ENCODE measurements at places on chromosomes 16 and 17. TPM values are rescaled to one million over a fixed set of nuclear protein-coding genes. Genes with fewer than 3 reads are reported as not detected.

- no peak for DNase-seq
These were observed 50.6 kb downstream of the BAHCC1 start for GRCh38 chr17:81445642-81446503.

GRCh38 chr17:15121426-15121825 lies 143.7 kb downstream of the PMP22 start:
- DNase-seq = no peak

GRCh38 chr16:78213751-78214150 lies 114.3 kb downstream of the WWOX start:
- no peak for DNase-seq

- no peak for DNase-seq
These were observed 13.7 kb downstream of the SHCBP1 start for GRCh38 chr16:46607529-46607928.

DNA sequence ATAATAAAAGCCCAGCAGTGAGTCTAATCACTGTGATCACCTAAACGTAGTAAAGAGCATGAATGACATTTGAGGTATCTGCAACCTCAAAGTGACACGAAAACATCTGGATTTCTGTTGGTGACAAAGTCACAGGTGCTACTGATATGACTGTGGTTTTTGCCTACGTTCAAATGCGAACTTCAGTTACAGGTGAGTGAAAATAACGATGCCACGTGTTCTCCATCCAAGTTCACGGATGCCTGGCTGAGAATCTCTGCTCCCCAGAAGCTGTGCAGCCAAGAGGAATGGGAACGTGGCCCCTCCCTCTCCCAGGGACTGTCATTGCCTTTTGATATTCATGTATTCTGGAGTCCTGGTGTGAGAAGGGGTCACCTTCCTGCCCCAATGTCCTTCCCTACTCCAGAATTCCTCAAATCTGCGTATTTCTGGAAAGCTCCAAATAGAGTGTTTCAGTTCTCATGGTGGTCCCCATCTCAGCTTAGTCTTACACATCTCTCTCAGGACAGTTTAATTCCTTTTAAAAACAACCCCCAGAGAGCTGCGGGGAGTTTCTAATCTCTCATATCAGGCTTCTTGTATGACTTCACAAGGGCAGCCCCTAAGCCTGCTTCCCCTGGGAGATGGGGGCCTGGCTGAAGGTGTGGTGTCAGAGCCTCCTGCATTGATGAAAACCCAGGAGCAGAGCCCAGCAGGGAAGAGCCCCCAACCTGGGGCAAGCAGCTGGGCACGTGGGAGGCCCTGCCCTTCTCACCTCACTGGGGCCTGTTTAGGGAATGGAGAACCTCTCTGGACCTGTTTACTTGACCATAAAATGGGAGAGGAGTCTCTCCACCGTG lies 25.8 kb downstream of the PIK3R5 start:
- no peak for DNase-seq

DNA sequence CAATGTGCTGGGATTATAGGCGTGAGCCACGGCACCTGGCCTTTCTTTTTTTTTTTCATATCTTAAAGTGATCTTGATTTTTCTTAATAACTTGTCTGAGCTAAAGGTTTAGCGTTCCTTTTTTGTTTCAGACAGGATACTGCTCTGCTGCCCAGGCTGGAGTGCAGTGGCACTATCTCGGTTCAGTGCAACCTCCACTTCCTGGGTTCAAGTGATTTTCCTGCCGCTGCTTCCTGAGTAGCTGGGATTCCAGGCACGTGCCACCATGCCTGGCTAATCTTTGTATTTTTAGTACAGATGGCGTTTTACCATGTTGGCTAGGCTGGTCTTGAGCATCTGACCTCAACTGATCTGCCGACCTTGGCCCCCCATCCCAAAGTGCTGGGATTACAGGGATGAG lies 4.0 kb downstream of the RUSF1 start:
- DNase-seq = no peak

GRCh38 chr16:55703003-55704001 lies 47.5 kb downstream of the SLC6A2 start:
- no peak for DNase-seq

DNA sequence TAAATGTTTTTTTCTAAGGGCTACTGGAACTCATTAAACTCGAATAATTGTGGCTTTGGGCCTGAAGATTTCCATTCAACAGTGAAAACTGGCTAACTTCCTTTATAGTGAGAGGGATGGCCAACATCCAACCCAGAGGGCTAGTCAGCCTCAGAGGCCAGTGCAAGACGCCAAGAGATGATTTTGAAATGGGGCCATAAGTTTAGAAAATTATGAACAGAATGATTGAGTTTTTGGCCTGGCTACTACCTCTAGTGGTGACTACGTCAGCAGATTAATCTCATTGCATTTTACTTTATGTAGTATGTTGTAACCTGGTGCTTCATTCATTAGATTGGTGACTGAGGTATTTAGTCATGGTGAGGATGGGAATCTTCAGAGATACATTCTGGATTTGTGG lies 28.4 kb downstream of the HAPSTR1 start:
- no peak for DNase-seq

DNA sequence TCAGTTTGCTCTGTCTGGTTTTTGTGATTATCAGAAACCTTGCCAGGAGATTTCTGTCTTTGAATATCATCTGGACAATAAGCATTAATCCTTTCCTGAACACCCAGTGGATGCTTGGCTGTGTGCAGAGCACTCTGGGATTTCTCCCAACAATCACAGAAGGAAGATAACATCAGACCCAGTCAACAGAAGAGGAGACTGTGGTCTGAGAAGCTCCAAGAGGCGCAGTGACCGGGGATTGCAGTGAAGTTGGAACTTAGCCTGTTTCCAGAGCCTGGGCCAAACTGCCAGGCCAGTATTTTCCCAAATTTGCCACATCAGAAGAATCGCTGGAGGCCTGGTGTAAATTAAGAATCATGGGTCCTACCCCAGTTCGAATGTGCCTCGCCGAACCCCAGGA lies 264.7 kb downstream of the C16orf95 start:
- DNase-seq = no peak

KRTAP1-5 gene
- not detected for total RNA-seq
